ENCODE measurements at places on chromosomes 2 and 18. TPM values are rescaled to one million over a fixed set of nuclear protein-coding genes. Genes with fewer than 3 reads are reported as not detected.
A peak's percentile ranks its signal among the peaks of the same experiment; 100 is the strongest.

- no peak overlapping the region for H3K4me3 ChIP-seq
- H3K4me1 ChIP-seq = no peaks in the 10 kb centered on the region
- H3K27ac ChIP-seq = no peak overlapping the region
- no peak for DNase-seq
- H3K27me3 ChIP-seq = no peaks in the 10 kb centered on the region
Measured at GRCh38 chr18:70994116-70994515, 705.3 kb downstream of the SOCS6 start.

- no peak overlapping the region for H3K4me3 ChIP-seq
- no peak for DNase-seq
- no peaks in the 10 kb centered on the region for H3K27me3 ChIP-seq
- no peaks in the 10 kb centered on the region for H3K4me1 ChIP-seq
Measured at GRCh38 chr2:6665093-6666045, 200.3 kb downstream of the CMPK2 start.

DNA sequence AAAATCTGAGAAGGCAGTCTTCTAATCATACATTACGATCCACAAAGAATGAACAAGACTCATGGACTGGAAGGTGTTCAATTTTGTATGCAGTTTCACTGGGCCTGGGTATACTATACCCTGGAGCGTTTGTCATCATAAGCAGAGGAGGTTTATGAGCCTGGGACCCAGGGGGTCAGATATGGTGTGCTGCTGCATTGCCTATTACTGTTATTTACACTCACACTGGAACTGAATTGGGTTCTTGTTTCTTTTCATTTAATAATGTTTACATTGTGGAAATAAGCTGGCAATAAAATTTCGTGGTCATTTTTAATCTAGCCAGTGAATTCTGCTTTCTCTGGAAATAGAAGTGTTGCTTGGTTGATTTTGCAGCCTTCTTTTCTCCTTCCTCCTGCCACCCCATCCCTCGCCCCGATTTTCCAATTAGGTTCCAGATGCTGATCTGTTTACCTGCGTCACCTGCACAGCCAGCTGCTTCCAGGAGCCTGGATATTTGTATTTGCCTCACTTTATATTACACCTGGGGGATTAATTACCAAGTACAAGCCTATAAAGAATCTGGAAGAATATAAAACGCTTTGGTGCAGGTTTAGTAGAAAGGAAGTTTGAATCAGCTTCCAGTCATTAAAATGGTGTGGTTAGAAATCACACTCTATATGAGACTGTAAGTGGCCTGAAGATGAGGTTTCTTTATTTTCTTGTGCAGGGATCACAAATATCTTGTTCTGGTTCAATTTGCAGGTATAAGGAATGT lies 234.4 kb downstream of the SOCS6 start:
- no peaks in the 10 kb centered on the region for H3K27me3 ChIP-seq
- no peaks in the 10 kb centered on the region for H3K4me1 ChIP-seq
- no peak overlapping the region for H3K27ac ChIP-seq
- peaks cover 2% of the 10 kb centered on the region for H3K36me3 ChIP-seq
- no peak overlapping the region for H3K4me3 ChIP-seq

SNRNP200 gene
- 175 TPM for total RNA-seq

DNA sequence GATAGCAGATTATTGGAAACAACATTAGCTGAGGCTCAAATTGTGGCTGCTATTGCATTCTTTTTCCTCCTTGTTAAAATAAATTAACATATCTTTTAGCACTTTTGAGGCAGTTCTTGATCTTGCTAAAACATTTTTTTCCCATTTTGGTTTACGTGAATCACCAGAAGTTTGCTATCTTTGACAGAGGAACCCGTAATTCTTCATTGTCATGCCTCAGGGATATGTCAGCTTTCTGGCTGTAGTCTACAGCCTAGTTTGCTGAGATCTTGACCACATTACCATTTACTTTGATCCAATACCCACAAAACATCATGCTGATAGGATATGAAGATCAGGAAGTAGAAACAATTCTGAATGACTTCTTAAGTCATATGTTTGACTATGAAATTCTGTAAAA lies 25.1 kb upstream of the FANCL start:
- DNase-seq = no peak
- peaks cover 2% of the 10 kb centered on the region for H3K27me3 ChIP-seq
- H3K4me1 ChIP-seq = peaks cover 3% of the 10 kb centered on the region
- H3K4me3 ChIP-seq = no peak overlapping the region
- H3K36me3 ChIP-seq = no peaks in the 10 kb centered on the region

GRCh38 chr2:169767243-169767888 lies 31.3 kb upstream of the SSB start:
- H3K36me3 ChIP-seq = peaks cover 1% of the 10 kb centered on the region
- H3K27me3 ChIP-seq = peaks cover 19% of the 10 kb centered on the region
- no peak overlapping the region for H3K27ac ChIP-seq

DNA sequence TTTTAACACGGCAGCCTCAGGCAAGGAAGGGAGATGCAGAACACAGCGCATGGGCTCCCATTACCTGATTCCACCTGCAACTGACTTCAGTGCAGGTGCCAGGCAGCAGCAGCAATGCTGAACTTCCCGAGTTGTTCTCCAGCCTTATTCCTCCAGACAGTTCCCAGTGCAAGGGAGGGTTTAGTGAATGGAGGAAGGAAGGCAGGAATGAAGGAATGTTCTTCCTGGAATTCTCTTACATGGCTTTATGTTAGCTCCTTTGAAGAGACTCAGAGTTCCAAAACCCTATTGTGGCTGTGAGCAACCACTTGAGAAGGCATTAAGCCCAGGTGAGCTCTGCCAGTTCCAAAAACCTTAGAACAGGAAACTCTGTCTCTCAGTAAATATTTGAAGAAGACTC lies 45.5 kb downstream of the SERPINB7 start:
- DNase-seq = no peak
- H3K4me3 ChIP-seq = no peak overlapping the region
- peaks cover 8% of the 10 kb centered on the region for H3K27me3 ChIP-seq
- no peaks in the 10 kb centered on the region for H3K36me3 ChIP-seq
- H3K27ac ChIP-seq = no peak overlapping the region

DNA sequence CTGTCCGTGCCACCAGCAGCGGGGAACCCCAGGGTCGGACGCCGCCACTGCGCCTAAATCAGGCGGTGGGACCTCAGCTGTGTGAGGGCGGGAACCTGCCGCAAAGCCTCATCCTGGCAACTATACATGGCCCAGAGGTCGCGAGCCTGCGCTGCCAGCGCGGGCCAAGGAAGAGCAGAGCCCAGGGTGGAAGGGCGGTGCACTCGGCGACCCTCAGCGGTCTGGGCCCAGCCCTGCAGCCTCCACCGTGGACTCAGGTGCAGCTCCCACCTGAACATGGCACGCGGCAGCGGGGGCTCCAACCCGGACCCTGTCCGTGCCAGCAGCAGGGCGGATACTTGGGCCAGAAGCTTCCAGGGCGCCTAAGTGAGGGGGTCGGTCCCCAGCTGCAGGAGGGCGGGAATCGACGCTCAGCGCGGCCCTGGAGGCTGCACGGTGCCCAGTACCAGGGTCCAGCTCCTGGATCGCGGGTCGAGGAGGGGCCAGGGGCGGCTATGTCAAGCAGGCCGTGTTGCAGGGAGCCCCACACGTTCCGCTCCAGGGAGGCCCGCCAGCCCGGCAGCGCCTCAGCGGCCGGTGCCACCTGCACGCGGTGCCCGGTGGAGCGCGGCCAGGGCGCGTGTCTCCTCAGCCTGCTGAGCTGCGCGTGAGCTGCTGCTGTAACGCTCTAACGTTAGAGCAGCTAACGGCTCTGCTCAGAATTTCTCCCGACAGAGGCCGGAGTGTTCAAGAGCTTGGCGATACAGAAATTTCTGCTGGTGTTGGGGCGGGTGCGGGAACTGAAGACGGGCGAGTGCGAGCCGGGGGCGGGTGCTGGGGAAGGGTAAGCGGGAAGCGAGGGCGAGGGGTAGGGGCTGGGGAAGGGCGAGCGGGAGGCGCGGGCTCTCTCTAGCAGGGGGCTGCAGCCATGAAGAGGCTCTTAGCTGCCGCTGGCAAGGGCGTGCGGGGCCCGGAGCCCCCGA lies at the start of gene ANKRD30B:
Gene ANKRD30B, plus strand, starts transcription at position 660 of the 962 bp plus-strand sequence. Its CDS starts 248 bp downstream, at position 908.
- peak; percentile 4 for DNase-seq
- H3K27ac ChIP-seq = no peak within 1 kb of the TSS
- H3K4me1 ChIP-seq = no peaks in the 10 kb centered on the region
- no peaks in the 10 kb centered on the region for H3K36me3 ChIP-seq
- peaks cover 8% of the 10 kb centered on the region for H3K27me3 ChIP-seq

GRCh38 chr2:71130905-71131244 lies 441 bp downstream of the MPHOSPH10 start:
- DNase-seq = no peak
- no peaks in the 10 kb centered on the region for H3K27me3 ChIP-seq
- H3K36me3 ChIP-seq = peaks cover 14% of the 10 kb centered on the region
- peaks cover 12% of the 10 kb centered on the region for H3K4me1 ChIP-seq

DNA sequence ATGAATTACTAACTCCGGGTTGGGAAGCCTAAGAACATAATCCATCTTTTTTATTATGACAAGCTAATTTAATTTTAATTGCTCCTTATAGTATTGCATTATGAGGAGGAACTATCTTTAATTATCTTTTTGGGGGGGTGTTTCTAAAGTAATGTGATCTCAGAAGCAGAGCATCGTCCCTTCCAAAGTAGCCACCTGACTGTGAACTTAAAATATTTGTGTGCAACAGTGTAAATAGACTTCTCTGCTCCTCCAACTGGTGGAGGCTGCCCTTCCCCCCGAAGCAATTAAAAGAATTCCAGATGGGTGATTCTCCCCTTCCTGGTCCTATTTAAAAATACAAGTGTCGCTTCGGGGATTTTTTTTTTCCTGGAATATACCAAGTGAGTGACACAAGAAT lies 55.7 kb downstream of the TCF7L1 start:
- no peak overlapping the region for H3K27ac ChIP-seq
- peaks cover 14% of the 10 kb centered on the region for H3K27me3 ChIP-seq
- H3K36me3 ChIP-seq = no peaks in the 10 kb centered on the region
- H3K4me1 ChIP-seq = peaks cover 2% of the 10 kb centered on the region

DNA sequence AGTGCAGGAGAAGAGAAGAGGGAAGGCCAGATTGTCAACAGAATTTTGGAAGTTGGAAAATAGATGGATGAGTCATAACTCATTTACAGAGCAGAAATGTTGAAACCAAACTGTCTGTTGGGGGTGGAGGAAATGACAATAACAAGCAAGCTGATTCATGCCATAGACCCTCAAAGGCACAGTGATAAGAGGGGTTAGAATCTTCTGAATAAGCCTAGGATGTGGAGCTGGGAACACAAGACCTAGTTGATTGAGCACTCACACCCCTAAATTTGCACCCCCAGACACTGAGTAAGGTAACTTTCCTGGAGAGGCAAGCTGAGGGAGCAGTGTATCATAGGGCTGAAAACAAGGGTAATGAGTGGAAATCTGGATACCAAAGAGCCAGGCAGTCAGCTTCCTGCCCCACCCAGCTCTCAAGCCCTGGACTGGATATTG lies 141.4 kb downstream of the SCG2 start:
- no peaks in the 10 kb centered on the region for H3K36me3 ChIP-seq
- no peaks in the 10 kb centered on the region for H3K4me1 ChIP-seq
- no peak overlapping the region for H3K27ac ChIP-seq
- no peak for DNase-seq

TUBA4A gene
- total RNA-seq = 226 TPM

CAPN13 gene
- total RNA-seq = not detected

SPATS2L gene
- total RNA-seq = 5.7 TPM

GRCh38 chr2:14872779-14873325 lies 240.3 kb downstream of the LRATD1 start:
- H3K27me3 ChIP-seq = no peaks in the 10 kb centered on the region
- H3K27ac ChIP-seq = no peak overlapping the region
- no peak overlapping the region for H3K4me3 ChIP-seq
- DNase-seq = peak; percentile 3
- no peaks in the 10 kb centered on the region for H3K4me1 ChIP-seq

SPC25 gene
- total RNA-seq = 32.0 TPM

GPR55 gene
- total RNA-seq = 5.3 TPM

EEF1B2 gene
- total RNA-seq = 1,168 TPM

DNA sequence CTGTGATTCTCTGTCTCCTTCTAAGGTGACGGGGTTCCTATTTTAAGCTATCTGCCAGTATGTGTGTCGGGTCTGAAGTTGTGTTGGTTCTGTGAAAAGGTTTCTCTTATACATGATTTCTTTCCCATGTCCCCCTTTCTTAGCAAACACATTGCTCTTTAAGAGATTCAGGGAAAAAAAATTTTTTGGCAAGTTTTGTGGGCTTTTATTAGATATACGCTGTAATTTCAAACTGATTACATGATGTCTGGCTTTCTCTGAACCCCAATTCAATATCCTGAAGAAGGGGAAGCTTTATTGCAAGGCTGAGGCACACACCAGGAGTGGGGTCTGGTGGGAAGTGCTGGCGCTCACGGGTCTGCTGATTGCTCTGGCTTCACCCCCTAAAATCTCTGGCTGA lies 210.6 kb downstream of the AGPS start:
- no peaks in the 10 kb centered on the region for H3K27me3 ChIP-seq
- no peak for DNase-seq
- no peaks in the 10 kb centered on the region for H3K36me3 ChIP-seq
- H3K4me3 ChIP-seq = no peak overlapping the region
- H3K4me1 ChIP-seq = no peaks in the 10 kb centered on the region

GRCh38 chr2:109703077-109703476 lies 88.9 kb downstream of the SOWAHC start:
- peaks cover 12% of the 10 kb centered on the region for H3K27me3 ChIP-seq
- no peaks in the 10 kb centered on the region for H3K4me1 ChIP-seq
- no peak for DNase-seq
- H3K27ac ChIP-seq = no peak overlapping the region

- no peaks in the 10 kb centered on the region for H3K27me3 ChIP-seq
- H3K27ac ChIP-seq = peak overlapping the region; percentile 70
- H3K4me1 ChIP-seq = peaks cover 90% of the 10 kb centered on the region
- DNase-seq = no peak
- peaks cover 64% of the 10 kb centered on the region for H3K36me3 ChIP-seq
- H3K4me3 ChIP-seq = no peak overlapping the region
Measured at GRCh38 chr2:84850471-84850870, 30.4 kb downstream of the TRABD2A start.

DNA sequence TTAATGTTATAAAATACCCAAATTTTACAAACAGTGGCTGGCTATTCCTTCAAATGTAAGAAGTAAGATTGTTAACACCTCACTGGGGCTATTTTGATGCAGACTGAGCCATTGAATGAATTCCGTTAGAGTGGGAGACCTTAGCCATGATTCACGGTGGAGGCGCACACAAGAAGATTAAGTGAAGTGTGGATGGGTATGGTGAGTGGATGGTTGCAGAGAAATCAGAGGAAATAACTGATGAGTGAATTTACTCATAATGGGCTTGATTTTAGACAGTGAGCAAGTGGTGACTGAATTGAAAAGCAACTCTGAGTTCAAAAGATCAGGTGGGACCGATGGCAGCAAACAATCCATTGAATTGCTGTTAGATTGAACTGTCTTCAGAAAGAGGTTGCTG lies 75.0 kb downstream of the NRP2 start:
- no peaks in the 10 kb centered on the region for H3K36me3 ChIP-seq
- H3K27me3 ChIP-seq = no peaks in the 10 kb centered on the region
- no peak overlapping the region for H3K27ac ChIP-seq
- no peak overlapping the region for H3K4me3 ChIP-seq
- no peaks in the 10 kb centered on the region for H3K4me1 ChIP-seq

GRCh38 chr2:237859533-237860272 lies at the start of gene RAMP1:
RAMP1 (plus strand) TSS chr2:237859623; CDS start chr2:237859676, 53 bp downstream.
- no peaks in the 10 kb centered on the region for H3K36me3 ChIP-seq
- H3K4me1 ChIP-seq = peaks cover 10% of the 10 kb centered on the region
- H3K27me3 ChIP-seq = peaks cover 41% of the 10 kb centered on the region
- H3K4me3 ChIP-seq = peak within 1 kb of the TSS; percentile 46
- DNase-seq = peak; percentile 15

CD8B2 gene
- 4.5 TPM for total RNA-seq

GRCh38 chr18:2114765-2115164 lies 456.5 kb downstream of the METTL4 start:
- H3K36me3 ChIP-seq = no peaks in the 10 kb centered on the region
- peaks cover 10% of the 10 kb centered on the region for H3K27me3 ChIP-seq
- H3K27ac ChIP-seq = no peak overlapping the region
- H3K4me3 ChIP-seq = no peak overlapping the region

- H3K27ac ChIP-seq = no peak overlapping the region
- DNase-seq = no peak
- H3K36me3 ChIP-seq = no peaks in the 10 kb centered on the region
Measured at GRCh38 chr2:222825031-222825430, 35.8 kb upstream of the ACSL3 start.
